ENCODE measurements at places on chromosomes 12 and 14.
A peak's percentile ranks its signal among the peaks of the same experiment; 100 is the strongest.

- DNase-seq: no peak
These were observed 158.6 kb downstream of the CPNE8 start for GRCh38 chr12:38746744-38747143.

DNA sequence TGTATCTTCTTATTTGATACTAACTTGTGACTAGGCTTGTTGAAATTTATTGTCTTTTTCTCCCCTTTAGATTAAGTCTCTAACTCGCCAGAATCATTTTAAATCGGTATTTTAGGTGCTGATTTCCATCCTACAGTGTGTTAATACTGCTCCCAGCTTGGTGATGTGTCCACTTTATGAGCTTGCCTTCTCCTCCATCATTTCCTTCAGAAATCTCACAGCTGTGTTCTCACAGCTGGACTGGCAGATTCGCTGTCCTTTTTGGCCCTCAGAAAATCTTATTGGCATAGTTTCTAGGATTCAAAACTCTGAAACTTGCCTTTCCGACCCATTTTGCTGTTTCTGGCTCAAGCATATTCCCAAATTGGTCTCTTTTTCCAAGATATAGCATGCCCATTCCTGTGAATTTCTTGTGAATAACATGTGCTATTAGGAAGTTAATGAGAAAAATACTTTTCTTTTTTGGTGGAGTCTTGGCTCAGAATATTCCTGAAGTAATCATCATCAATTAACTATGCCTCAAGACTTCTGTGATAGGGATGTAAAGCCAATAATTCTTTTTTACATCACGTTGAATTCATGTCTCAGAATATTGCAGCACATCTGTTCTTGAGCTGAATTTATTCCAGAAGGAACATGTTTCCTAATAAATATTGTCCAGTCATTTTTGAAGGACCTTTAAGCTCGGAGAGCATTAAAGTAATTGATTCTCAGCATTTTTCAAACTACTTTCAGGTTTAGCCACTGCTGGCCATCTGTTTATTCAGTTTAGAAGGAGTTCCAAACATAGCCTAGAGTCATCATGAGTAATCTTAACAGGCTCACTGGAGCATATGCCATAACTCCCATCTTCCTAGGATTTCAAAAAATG is 50.0 kb upstream of the USP44 start:
- no peak for DNase-seq

- no peak for DNase-seq
These were observed 21.0 kb upstream of the ABCC9 start for GRCh38 chr12:21962236-21962635.

GRCh38 chr14:69487226-69487625 is 2.7 kb downstream of the PLEKHD1 start:
- no peak for DNase-seq

DNA sequence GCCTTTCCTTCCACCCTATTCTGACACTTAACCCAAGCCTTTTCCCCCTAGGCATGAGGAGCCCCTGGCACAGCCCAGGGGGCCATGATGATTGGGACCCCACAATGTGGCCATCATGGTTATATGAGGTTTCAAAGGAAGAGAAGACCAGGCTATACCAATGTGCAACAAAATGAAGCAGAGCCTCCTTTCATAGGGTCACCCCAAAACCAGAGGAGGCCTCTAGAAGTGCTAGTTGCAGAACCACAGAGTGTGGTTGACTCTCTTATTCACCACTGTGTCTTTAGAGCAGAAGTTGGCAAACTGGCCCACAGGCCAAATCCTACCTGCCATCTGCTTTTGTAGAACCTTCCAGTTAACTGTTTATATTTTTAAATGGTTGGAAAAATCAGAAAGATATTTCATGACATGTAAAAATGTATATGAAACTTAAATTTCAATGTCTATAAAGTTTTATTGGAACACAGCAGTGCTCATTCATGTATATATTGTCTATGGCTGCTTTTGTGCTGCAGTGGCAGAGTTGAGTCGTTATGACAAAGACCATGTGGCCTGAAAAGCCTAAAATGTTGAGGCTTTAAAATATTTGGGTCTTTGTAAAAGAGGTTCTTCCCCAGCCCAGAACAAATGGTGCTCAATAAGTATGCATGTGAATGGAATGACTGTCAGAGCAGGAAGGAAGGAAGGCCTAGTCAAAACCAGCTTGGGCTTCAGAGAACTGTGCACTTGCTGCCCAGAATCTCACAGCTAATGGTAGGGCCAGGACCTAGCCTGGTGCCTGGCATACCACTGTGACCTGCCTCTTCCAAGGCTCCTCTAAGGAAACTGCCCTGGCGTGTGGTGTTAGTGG is 49.2 kb downstream of the SUSD6 start:
- DNase-seq: no peak

DNA sequence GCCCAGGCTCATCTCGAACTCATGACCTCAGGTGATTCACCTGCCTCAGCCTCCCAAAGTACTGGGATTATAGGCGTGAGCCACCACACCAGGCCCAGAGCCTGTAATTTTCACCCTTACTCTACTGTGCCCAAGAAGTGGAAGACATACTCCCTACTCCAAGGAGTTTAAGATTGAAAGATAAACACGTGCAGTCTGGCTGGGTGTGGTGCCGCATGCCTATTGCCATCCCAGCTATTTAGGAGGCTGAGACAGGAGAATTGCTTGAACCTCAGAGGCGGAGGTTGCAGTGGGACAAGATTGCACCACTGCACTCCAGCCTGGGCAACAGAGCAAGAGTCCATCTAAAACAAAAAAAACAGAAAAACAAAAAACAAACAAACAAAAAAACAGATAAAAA is 90.0 kb downstream of the NINJ2 start:
- no peak for DNase-seq

DNA sequence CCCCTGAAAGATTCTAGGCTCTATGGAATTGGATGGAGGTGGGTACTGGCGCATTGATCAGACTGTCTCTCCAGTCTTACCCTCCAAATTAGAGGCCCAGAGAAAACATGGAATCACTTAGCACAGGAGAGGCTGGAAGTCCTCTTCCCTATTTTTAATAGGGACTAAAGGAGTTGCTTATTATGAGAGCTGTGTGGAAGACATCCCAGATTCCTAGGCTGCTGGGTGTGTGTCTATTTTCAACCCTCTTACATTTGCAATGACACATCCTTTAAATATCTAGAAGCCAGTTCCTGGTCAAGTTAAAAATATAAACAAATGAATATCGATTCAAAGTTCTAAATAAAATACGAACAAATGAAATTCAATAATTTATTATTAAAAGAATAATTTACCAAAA is 58.3 kb upstream of the ARID2 start:
- DNase-seq: no peak

DNA sequence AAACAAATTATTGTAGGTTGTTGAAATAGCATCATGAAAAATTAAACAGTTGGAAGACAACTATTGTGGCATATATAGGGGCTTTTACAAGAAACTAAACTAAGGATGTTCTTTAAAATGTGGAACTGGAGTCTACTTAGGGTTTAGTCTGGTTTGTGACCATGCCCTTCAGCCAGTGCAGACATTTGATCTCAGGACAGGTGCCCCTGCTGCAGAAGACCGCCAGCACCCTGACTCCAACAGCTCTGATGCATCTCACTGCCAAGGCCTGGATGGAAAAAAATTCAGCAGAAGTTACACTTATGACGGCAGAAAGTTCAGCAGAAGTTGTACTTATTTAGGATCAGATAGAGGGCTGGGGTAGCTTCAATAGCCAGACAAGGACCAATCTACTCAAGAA is 51.5 kb downstream of the TMEM117 start:
- DNase-seq: no peak

GRCh38 chr14:88868558-88869159 is 44.2 kb downstream of the TTC8 start:
- no peak for DNase-seq

GRCh38 chr14:104820669-104821228 is 19.8 kb downstream of the ZBTB42 start:
- no peak for DNase-seq

DNA sequence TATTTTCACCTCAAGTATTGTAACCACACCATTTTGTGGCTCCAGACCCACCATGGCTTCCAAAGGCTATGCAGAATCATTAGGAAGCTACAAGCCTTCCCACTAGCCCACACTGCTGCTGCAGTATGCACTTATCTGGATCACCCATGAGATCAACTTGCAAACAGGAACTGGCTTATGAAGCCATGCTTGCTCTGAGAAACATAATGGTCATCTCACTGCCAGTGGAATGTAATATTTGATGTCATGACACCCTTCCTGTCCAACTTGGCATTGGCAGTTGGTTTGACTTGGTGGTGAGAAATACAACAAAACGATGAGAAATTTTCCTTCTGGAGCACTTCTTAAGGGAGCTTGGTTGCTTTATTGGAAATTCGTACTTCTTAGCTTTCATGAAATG is 69.3 kb upstream of the FRMD6 start:
- no peak for DNase-seq

GRCh38 chr12:2364631-2365051 is 311.9 kb downstream of the CACNA1C start:
- no peak for DNase-seq

GRCh38 chr14:50037852-50038251 is 78.5 kb downstream of the VCPKMT start:
- peak; percentile 46 for DNase-seq

DNA sequence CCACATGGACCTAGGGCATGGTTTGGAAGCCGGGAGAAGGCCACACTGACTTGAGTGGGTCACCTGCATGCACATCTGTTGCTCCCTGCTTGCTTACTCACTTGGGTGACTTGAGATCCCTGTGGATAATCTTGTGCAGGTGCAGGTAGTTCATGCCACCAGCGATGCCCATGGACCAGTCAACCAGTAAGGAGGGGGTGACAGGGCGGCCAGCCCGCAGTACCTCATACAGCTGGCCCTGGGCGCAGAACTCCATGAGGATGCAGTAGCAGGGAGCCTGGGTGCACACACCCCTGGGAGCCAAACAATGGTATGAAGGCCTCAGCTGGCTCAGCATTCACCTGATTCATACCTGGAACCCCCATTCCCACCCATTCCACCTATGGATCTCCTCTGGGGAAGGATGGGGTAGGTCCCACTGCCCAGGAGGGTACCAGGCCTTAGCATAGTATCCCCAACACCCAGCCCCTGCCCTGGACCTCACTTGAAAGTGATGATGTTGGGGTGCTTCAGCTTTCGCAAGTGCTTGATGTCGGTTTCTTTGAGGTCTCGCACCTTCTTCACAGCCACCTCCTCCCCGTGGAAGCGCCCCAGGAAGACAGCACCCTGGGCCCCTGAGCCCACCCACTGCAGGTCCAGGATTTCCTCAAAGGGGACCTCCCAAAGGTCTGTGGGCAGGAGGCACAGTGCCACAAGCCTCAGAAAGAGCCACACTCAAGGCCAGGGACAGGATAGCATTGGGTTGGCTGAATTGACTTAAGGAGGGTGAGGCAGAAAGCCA is 13.1 kb downstream of the MAP3K12 start:
- DNase-seq: no peak

DNA sequence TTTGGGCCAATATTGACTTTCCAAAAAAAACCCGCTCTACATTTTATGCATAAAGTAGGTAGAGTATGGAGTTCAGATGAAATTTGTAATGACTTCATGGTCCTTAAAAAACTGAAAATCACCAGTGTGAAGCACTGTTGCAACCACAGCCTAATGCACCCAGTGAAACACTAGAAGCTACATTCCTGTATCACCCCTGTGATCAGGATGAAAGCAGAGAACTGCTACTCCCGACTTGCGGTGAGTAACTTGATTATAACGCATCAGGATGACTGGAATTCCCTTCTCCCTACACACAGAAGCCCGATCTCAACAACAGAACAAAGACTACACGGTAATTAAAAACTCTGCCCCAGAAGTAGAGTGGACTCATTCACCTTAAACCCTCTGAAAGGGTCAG is 33.8 kb downstream of the SPTB start:
- no peak for DNase-seq

DNA sequence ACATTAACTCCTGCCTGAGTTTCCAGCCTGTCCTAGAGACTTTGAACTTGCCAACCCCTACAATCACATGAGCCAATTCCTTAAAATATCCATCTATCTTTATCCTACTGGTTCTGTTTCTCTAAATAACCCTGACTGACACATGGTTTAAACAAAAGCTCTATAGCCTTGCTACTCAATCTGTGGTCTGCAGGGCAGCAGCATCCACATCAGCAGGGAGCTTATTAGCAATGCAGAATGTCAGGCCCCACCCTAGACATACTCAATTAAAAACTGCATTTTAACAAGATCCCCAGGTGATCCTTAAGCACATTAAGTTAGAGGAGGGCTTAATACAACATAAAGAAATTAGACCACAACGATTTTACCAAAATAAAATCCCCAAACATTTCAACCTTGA is 108.3 kb upstream of the CPSF6 start:
- DNase-seq: no peak

- DNase-seq: peak; percentile 28
These were observed 79.9 kb downstream of the CHGA start for GRCh38 chr14:93002851-93003298.

DNA sequence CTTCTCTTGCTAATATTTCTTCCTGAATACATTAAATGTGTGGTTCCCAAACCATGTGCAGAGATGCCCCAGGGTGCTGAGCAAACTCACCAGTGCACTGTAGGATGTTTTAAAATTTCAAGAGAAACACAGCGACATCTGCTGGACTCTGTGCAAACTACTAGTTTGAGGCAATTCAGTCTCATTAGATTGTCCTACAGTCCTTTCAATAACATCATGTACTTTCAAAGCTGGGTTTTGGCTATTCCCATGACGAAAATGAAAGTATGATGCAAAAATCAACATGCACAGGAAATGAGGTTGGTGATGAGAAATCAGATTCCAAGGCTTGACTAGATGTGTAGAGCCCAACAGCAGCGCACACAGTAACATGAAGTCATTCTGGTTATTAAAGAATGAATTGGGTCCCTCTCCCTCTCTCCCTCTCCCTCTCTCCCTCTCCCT is 66.3 kb downstream of the CLIP1 start:
- peak; percentile 69 for DNase-seq

GRCh38 chr12:103469719-103470118 is 26.0 kb downstream of the C12orf42 start:
- DNase-seq: no peak

- DNase-seq: no peak
These were observed 59.4 kb downstream of the GARIN6 start for GRCh38 chr12:99706736-99707473.

GRCh38 chr14:30648471-30648870 is 26.4 kb downstream of the SCFD1 start:
- no peak for DNase-seq

- no peak for DNase-seq
These were observed 2.9 kb upstream of the RTL1 start for GRCh38 chr14:100906420-100906819.
